ENCODE measurements at places on chromosomes 1 and 21.
A peak's percentile ranks its signal among the peaks of the same experiment; 100 is the strongest.

- no peak for DNase-seq
Measured at GRCh38 chr1:2534687-2535441, 4.8 kb upstream of the HES5 start.

GRCh38 chr21:42858957-42859890 is 20.1 kb downstream of the WDR4 start:
- no peak for DNase-seq

DNA sequence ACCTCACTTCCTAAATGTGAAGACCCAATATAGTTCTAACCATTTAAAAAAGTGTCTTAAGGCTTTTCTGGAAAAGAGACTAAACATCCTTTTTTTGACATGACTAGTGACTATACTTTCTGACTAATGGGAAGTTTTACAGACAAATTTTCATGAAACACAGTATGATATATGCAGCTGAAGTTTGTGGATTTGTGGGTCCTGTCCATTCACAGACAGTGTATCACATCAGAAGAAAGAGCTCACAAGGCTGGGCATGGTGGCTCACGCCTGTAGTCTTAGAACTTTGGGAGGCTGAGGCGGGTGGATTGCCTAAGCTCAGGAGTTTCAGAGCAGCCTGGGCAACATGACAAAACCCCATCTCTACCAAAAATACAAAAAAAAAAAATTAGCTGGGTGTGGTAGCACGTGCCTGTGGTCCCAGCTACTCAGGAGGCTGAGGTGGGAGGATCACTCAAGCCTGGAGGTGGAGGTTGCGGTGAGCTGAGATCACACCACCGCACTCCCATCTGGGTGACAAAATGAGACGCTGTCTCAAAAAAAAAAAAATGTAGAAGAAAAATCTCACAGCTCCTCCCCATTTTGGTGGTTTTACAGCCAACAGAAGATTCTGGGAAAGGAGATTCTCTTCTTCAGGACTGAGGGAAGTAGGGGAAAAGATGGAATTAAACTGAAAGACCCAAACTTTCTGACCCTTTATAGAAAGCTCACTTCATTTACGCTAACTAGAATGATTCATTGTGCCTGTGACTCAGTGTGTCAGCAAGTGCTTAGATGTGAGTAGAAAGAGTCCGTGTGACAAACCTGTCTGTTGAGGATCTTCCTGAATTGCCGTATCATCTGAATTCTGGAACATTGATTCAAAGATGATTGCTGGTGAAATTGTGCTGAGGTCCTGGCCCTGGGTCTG is 15.2 kb upstream of the YRDC start:
- no peak for DNase-seq

GRCh38 chr1:72938408-72938807 is 656.1 kb upstream of the NEGR1 start:
- DNase-seq: no peak

- DNase-seq: peak; percentile 43
Measured at GRCh38 chr1:151574575-151575529, 34.7 kb downstream of the TUFT1 start.

DNA sequence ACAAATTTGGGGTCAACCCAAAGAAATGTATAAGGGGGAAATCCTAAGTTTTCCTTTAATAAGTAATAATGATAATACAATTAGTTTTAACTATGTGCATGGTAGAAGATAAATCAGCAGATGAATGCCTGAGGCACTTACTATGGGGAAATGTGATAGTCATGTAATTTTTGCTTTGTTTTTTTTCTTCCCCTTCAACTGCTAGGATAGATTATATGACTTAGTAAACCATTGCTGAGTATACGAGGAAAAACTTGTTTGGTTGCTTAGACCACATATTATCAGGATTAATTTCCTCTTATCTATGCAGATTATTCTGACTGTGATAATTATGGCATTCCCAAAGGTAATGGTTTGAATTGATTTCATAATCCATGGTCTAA is 181.1 kb downstream of the TGFB2 start:
- no peak for DNase-seq

GRCh38 chr1:53585565-53585964 is 126.4 kb downstream of the DMRTB1 start:
- DNase-seq: no peak

Measured in HFF-Myc (cell line).